ENCODE measurements at places on chromosomes 2 and 18. TPM values are rescaled to one million over a fixed set of nuclear protein-coding genes. Genes with fewer than 3 reads are reported as not detected.

The COL6A3 gene
- polyA plus RNA-seq, result 2.8 TPM

The CRYGD gene
- not detected for polyA plus RNA-seq

The L3MBTL4 gene
- 1.2 TPM for polyA plus RNA-seq

The EFHD1 gene
- 3.3 TPM for polyA plus RNA-seq

The PAX3 gene
- polyA plus RNA-seq, result not detected

The TDRD15 gene
- not detected for polyA plus RNA-seq

The STAT1 gene
- polyA plus RNA-seq, result 32.8 TPM

The EIPR1 gene
- 21.6 TPM for polyA plus RNA-seq

The GRB14 gene
- 0.46 TPM for polyA plus RNA-seq

The CPLX4 gene
- polyA plus RNA-seq, result not detected

The KCNE4 gene
- 0.23 TPM for polyA plus RNA-seq

The NLRC4 gene
- polyA plus RNA-seq, result 0.90 TPM

The IL18RAP gene
- polyA plus RNA-seq, result 0.96 TPM

The CYTIP gene
- 36.4 TPM for polyA plus RNA-seq

The GATA6 gene
- polyA plus RNA-seq, result 13.6 TPM

The HRH4 gene
- polyA plus RNA-seq, result not detected

The CYRIA gene
- 5.0 TPM for polyA plus RNA-seq

The MYO3B gene
- 0.34 TPM for polyA plus RNA-seq

The SERPINB10 gene
- polyA plus RNA-seq, result 0.15 TPM

The UGT1A10 gene
- 10.8 TPM for polyA plus RNA-seq

The FABP1 gene
- polyA plus RNA-seq, result 8,536 TPM

The MROH2A gene
- polyA plus RNA-seq, result 0.06 TPM

The CACNB4 gene
- polyA plus RNA-seq, result 0.23 TPM

The IGFBP2 gene
- 30.8 TPM for polyA plus RNA-seq

The CROCC2 gene
- under 0.01 TPM for polyA plus RNA-seq

The KIAA2012 gene
- 0.04 TPM for polyA plus RNA-seq

The IL1F10 gene
- not detected for polyA plus RNA-seq

The CNDP1 gene
- not detected for polyA plus RNA-seq

The MYO5B gene
- 60.7 TPM for polyA plus RNA-seq

The MATN3 gene
- not detected for polyA plus RNA-seq

The SULT1C3 gene
- not detected for polyA plus RNA-seq

The MOGAT1 gene
- not detected for polyA plus RNA-seq

The WDR43 gene
- 18.5 TPM for polyA plus RNA-seq

The TMEM150A gene
- polyA plus RNA-seq, result 12.0 TPM

The ACOXL gene
- not detected for polyA plus RNA-seq

All from sigmoid colon (tissue), 7 donors.